SJCRH30 (cell line): ENCODE measurements at places on chromosomes 2 and 18. TPM values are rescaled to one million over a fixed set of nuclear protein-coding genes. Genes with fewer than 3 reads are reported as not detected.

Gene TSN
- total RNA-seq = 128 and 131 TPM in 2 replicates

Gene KLHL41
- total RNA-seq = 21.1 and 26.1 TPM in 2 replicates

Gene IL36G
- not detected in 2 replicates for total RNA-seq

Gene CAPN14
- total RNA-seq = not detected in 2 replicates

Gene SERPINB12
- total RNA-seq = not detected in 2 replicates

Gene HOXD10
- total RNA-seq = 1.3 and 2.2 TPM in 2 replicates

Gene MARCO
- not detected in 2 replicates for total RNA-seq

Gene CNGA3
- total RNA-seq = 0.08 TPM in 1 of 2 replicates, not detected in the other

Gene C1D
- 30.7 and 36.1 TPM in 2 replicates for total RNA-seq

Gene TXNDC2
- 0.06 and 0.08 TPM in 2 replicates for total RNA-seq

Gene GKN1
- not detected in 2 replicates for total RNA-seq

Gene MAPRE2
- total RNA-seq = 21.3 and 21.5 TPM in 2 replicates

Gene PFN4
- total RNA-seq = 0.53 and 0.81 TPM in 2 replicates

Gene SNORC
- 0.33 and 0.75 TPM in 2 replicates for total RNA-seq

Gene PTPN4
- total RNA-seq = 30.8 and 33.6 TPM in 2 replicates

Gene OBSL1
- total RNA-seq = 67.8 and 71.6 TPM in 2 replicates

Gene FASTKD2
- total RNA-seq = 49.0 and 49.7 TPM in 2 replicates
